GM18507 (cell line): ENCODE measurements at places on chromosomes 6 and 20.

GRCh38 chr20:35991142-35991771, 22.9 kb downstream of the CNBD2 start:
- DNase-seq = no peak

DNA sequence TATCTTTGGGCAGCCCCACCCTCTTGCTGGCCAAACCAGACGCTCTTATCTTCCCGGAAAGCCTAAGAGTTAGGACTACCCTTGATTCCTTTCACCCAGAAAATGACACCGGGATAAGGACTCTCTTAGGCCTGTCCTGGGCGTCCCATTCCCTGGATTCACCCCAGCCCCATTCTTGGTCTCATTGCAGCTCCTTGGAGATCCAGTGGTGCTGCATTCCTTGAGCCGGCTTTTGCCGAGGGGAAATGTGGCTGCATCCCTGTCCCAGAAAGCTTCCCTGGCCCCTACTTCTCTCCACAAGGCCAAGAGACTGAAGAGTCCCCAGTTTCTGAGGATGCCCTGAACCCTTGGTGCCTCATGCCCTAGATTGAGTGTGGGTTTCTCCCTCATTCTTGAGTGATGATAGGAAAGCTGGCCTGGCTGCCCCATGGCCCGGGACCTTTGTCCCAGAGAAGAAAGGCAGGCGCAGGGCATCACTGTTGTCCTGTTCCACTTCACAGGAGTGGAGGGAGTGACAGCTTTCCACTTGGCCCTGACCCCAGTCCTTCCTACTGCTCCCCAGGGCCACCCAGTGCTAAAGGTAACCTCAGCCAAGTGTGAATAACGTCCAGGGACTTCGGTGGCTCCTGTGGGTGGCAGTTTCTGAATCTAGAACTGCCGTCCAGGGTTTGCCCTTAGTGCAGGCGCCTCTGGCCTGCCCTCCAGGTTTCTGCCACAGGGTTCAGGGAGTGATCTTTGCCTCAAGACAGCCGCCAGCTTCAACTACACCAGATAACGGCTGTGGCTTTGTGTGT, 42.7 kb upstream of the MYL9 start:
- DNase-seq = no peak

DNA sequence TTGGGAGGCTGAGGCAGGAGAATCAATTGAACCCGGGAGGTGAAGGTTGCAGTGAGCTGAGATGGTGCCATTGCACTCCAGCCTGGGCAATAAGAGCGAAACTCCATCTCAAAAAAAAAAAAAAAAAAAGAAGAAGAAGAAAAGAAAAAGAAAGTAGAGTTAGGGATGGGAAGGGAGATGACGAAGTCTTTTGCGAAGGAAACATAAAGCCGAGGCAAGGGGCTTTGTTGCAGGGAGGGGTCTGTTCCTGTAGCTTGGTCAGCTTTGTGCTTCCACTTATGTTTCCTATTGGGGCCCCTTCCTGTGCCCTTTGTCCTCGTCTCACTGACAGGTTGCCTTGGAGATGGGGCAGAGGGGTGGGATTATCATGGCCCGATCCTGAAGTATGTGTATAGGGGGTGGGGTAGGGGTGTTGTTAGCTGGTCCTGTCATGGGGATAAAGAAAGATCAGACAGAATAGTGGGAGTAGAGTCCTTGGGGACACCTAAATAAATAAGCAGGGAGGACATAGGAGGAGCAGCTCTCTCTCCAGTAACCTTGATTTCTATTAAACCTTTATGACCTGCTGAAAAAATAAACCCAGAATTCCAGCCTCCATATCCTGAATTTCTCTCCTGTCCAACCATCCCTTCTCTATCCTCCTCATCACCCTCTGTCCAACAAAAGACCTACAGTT, 1.1 kb upstream of the CLIC1 start:
- DNase-seq = no peak

- DNase-seq = no peak
Measured at GRCh38 chr20:17835240-17835933, 133.2 kb downstream of the SNX5 start.

- DNase-seq = no peak
Measured at GRCh38 chr6:1574083-1574761, 35.5 kb upstream of the FOXC1 start.

GRCh38 chr6:115630424-115631024, 430.2 kb downstream of the FRK start:
- no peak for DNase-seq

- no peak for DNase-seq
Measured at GRCh38 chr6:2945153-2945452, 26.3 kb downstream of the SERPINB6 start.

DNA sequence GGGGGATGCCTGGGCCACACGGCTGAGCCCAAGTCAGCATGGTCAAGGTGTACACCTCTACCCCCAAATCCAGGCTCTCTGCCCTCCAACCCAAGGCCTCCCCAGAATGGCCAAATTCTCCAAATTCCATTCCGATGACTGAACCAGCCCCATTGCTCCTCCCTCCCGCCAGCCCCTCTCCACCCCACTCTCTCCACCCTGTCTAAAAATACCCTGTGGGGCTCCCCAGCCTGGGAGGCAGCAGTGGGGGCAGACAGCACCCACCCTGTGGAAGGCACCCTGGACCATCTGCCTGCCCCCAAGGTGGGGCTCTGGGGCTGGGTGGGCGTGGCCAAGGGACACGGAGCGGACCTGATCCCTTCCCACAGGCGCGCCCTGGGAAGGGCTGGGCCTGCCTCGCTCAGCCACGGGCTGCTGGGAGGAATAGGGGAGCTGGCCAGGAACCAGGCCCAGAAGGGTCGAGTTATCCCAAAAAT, 11.4 kb downstream of the TEAD3 start:
- no peak for DNase-seq

DNA sequence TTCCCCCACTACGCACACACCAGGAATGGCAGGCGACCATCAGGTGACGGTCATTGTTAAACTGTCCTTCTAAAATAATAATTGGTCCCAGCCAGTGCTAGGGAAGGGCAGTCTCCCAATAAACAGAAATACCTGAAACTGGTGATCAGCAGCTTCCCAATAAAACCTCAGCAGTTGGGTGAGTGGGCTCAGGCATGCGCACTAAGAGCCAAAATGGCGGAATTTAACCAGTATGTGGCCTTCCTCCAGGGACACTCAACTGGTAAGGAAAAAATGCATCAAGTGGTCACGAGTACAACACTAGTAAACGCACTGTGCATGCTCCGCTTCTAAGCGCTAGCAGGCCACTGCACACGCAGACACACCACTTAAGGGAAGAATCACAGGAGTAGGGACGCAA, 34.8 kb downstream of the F13A1 start:
- DNase-seq = no peak

DNA sequence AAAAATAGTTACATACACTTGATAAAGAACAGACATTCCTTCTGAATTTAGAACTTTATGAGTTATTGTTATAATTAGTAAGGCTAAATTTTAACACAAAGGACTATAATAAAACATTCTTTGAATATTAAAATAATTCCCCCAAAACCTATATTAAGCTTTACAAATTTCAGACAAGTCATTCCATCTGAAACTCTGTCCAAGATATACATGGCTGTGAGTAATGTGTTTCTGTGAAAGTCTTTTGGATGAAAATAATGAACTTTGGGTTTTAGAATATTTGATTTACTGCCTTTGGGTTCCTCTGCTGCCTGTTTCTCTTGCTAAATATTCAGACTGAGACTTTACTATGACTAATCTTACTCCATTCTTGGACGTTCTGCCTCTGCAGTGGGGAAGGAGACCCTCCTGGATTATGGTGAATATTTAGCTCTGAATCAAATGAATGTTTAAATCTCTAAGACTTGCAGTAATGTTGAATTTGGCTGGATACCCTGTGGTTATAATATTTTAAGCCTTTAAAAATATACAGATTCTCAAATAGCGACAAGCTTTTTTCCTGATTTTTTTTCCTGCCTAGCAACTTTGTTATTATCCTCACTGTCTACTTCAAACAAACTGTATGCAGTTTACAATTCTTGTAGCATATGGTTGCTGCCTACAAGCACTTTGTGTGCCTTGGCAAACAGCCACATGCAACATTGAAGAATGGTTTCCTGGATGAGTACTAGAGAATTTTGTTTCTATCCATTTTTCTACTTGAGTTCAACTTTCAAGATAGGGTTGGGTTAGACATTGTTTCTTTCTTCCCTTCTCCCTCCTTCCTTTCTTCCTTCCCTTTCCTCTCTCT, 51.4 kb downstream of the TXLNB start:
- DNase-seq = no peak

GRCh38 chr6:30882759-30883684, 1.3 kb upstream of the DDR1 start:
- no peak for DNase-seq

- DNase-seq = no peak
Measured at GRCh38 chr6:88499436-88499835, 333.3 kb upstream of the CNR1 start.

DNA sequence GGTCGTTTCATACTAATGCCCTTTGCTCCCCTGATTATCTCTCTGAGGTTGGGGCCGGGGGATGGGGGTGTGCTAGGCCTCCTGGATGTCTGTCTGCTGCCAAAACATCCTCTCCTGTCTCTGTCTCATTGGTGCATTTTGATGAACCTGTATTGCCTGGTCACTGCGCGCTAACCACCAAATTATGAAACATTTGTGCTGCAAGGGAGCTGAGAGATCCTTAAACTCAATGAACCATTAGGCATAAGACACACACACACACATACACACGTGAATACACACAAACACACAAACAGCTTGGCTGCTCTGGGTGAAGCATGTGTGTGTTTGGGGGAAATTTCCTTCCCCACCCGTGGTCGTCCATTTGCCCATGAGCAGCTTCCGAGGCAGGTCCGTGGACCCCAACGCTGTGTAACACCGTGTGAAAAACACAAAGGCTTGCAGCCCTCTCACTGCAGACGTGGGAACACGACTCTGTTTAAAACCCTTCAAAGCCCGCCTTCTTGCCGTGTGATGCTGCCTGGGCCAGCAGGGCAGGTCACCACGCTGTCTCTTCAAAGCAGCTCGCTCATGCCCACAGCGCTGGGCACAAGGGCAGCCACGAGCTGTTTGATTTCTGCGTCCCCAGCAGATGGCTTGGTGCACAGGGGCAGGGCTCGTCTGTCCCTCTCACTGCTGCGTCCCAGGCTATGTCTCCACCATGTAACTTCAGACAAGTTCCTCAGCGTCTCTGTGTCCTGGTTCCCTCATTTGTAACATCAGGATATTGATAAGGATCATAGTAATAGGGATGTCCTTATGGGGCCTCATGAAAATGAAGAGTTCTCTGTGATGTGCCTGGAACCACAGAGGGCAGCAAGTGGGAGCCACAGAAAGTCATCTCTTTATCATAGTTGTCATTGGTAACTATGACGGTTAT, 96.8 kb downstream of the CDH26 start:
- no peak for DNase-seq

DNA sequence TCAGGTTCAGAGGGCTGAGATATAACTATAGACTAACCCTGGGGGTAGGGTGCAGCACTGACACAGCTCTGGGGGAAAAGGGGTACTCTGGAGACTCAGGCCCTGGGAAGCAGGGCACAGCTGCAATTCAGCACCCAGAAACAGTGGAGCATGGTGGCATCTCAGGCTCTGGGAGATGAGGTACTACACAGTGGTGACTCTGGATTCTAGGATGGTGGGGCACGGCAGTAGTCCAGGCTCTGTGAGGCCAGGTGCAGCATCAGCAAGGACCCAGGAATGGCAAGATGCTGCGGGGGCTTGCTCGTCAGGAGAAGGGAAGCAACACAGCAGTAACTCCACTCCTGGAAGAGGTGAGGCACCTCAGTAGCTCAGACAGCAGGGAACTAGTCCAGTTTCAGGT, 271.5 kb upstream of the MOCS1 start:
- no peak for DNase-seq

DNA sequence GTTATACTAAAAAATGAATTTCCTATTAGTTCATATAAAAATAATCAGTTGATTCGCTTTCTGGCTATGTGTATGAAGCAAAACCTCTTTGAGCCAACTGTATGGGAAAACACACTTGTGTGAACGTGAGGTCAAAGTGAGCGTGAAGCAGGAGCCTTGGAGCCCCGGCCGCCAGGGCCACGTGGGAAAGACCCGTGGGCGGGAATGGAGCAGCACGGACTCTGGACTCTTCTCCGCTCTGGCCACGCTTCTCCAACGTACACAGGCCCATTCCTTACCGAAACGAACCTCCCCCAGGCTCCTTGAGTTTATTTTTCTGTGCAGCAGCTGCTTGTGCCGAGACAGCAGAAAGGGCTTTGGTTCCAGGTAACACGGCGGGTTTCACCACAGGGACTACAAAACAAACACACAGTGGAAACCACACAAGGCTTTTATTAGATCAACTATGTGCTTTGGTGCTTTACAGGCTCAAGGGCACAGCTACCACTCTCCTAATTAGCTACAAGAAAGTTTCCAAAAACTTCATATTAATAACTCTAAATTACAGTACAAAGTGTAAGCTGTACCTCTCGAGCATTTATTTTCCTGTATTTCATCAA, 62.7 kb downstream of the TAF4 start:
- no peak for DNase-seq

GRCh38 chr6:90274451-90275030, 22.1 kb downstream of the BACH2 start:
- DNase-seq = no peak

- DNase-seq = no peak
Measured at GRCh38 chr6:52909131-52909530, 367 bp downstream of the GSTA3 start.

DNA sequence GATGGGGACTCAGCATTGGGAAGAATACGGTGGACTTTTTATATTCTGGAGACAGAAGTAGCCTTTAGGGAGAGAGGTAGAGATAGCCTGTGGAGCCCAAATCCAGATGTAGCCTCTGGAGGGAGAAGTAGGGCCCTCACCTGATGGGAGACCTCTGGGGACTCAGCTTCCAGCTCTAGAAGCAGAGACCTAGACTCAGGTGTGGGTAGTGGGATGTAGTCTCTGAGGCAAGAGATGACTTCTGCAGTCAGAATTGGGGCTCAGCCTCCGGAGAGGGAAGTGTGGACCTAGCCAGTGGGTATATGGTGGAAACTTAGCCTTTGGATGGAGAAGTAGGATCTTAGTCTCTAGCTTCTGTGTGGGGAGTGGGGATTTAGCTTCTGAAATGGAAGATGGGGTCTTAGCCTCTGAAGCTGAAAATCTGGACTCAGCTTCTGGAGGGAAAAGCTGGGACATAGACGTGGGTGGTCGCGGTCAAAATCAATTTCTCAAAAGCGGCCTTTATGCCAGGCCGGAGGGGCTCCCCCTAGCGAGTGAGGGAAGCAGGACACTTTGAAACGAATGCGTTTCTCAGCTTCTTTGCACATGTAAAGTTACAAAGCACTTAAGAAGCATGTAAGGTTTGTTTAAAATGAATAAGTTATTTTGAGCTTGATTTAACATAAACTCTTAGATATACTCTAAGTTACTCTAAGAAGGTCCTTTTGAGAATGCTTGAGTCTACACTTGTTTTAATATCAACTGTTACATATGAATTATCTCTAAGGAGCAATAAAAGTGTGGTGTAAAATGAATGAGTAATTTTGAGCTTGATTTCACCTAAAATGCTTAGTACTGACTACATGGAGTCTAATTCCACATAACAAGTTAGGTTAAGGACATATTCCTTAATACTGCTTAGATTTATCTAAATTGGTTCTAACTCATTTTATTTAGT, 12.9 kb upstream of the ZNF343 start:
- DNase-seq = no peak

GRCh38 chr6:27891320-27891875, 20.8 kb downstream of the OR2B2 start:
- DNase-seq = no peak

GRCh38 chr20:60300374-60300773, 342.2 kb downstream of the CDH26 start:
- DNase-seq = no peak
